ENCODE measurements at places on chromosomes 2 and 18.

DNA sequence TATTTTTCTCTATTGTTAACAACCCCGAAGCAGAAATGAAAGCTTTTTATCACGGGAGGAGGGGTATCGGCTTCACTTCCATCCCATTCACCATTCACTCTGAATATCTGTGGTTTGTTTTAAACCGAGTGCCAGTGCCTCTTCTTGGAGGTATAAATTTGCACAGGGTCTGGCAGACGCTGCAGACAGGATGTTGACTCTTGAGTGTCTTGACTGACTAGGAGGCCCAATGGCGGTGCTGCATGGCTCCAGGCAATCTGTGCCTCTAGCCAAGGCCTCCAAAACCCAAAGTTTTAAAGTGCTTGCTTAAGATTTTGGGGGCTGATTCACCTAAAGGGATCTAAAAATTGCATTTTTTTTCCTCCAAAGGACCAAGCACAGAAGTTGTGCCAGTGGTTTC, 183.8 kb downstream of the LTBP1 start:
- DNase-seq = no peak

DNA sequence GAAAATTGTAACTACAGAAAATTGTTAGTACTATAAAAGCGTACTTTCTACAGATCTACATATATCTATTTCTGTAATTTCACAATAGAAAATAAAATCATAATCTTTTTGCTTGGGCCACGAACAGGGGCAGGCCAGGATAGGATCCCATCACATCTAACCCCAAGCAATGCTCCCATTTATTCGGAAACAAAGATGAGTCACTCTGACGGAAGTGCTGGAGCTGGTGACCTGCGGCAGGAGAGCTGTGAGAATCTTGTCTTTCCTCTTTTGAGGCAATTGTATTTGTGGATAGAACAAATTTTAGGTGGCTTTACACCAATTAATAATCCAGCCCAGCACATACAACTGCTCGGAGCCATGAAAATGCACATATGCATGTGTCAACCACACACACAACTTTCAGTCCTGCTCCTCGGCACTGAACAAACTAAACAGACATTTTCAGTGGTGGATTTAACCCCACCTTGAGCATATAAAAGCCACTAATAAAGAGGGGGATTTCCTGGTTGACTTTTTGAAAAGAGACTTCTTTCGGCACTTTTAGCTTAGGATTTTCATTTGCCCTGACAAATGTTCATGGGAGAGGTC, 22.3 kb upstream of the INSIG2 start:
- no peak for DNase-seq

GRCh38 chr2:120884472-120885290, 149.0 kb downstream of the GLI2 start:
- no peak for DNase-seq

DNA sequence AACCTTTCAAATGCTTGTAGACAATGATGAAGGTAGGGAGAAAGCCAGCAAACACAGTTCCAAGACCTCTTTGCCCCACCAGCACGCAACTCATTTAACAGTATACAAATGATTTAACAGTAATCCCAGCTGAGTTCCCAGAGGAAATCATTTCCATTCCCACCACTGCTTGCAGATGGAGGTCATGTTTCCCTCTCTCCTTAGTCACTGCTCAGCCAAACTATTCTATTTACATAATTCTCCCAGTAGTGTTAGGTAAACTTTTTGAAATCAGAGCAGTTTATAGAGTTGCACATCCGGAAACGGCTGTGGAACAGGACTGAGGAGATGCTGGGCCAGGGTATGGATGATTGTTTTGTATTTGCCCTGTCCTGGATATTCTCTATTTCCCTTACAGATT, 328.5 kb downstream of the FIGN start:
- no peak for DNase-seq

GRCh38 chr2:191245046-191245868, at the start of gene MYO1B:
Gene MYO1B (plus strand): TSS chr2:191245404. CDS start chr2:191276896, 31,492 bp downstream.
- peak; percentile 83 for DNase-seq

Data from retina (tissue), 1 donor.